Activated naive CD4-positive, alpha-beta T cell treated with anti-CD3 and anti-CD28 coated beads, Interleukin-2, amount 50 U/mL, for 72 hours (primary cell): ENCODE measurements at places on chromosomes 5 and 9.

DNA sequence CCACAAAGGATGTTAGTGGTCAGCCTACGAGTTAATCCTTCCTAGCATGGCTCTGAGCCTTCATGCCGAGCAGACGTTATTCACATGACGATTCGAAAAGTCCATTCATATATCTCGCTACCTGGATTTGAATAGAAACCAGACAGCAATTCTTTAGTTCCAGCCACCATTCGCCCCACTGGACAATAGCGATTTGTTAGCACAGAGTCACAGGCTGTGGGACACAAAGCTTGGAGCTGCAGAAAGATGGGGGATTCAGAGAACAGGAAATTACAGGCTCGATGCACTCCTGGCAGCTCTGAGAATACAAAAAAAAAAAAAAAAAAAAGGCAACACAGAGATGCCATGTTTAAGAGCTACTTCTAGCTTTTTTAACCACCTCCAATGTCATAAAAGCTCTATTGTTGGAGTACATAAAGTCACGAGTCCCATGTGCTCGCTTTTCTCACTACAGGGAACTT, 110.7 kb downstream of the NR6A1 start:
- no peak for DNase-seq

DNA sequence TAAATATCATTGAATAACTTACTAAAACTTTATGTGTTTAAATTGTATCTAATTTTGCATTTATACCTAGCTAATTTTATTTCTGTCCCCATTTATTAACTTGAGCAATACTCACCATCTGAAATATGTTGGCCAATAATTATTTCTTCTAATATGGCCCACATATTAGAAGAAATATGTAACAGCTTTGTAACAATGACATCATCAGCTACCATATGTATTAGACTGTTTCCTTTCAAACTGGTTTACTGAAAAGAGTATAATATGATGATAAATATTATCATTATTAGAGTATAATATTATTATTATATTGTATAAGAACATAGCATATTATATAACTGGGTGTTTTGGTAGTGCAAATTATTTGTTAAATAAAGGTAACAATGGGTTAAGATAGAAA, 220.5 kb downstream of the FBXL7 start:
- no peak for DNase-seq

DNA sequence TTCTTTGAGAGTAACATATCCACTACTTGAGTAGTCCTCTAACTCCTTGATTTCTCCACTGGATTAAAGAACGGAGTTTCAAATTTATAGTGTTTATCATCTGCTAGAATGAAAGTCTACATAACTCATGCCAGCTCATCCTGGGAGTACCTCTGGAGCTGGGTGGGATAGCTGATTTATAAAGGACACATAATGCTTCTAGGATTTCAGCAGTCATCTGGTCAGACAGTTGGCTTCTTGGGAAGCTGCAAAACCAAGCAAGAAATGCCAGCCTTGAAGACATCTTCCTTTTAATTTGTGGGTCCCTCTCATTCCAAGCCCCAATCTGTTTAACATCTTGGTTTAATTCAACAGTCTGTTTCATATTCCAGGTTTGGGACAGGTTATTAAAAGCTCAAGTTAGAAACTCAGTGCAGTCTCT, 3.2 kb downstream of the GALNT10 start:
- DNase-seq = no peak

- DNase-seq = no peak
Measured at GRCh38 chr9:122986010-122986409, 45.2 kb downstream of the RABGAP1 start.
